Activated T-helper 17 cell treated with anti-CD3 and anti-CD28 coated beads, Interleukin-2, amount 50 U/mL, for 72 hours (primary cell): ENCODE measurements at places on chromosomes 4 and X. TPM values are rescaled to one million over a fixed set of nuclear protein-coding genes. Genes with fewer than 3 reads are reported as not detected.

- peak; percentile 14 for ATAC-seq
Observed at GRCh38 chr4:105145156-105145902, 1.3 kb upstream of the TET2 start.

- no peak for ATAC-seq
Observed at GRCh38 chr4:26619784-26620183, 35.9 kb downstream of the TBC1D19 start.

- ATAC-seq, result no peak
Observed at GRCh38 chrX:71170660-71171059, 26.0 kb downstream of the NLGN3 start.

- no peak for ATAC-seq
Observed at GRCh38 chrX:19924285-19924684, 36.9 kb upstream of the SH3KBP1 start.

- ATAC-seq, result no peak
Observed at GRCh38 chr4:153266988-153267387, 62.7 kb downstream of the TRIM2 start.

- no peak for ATAC-seq
Observed at GRCh38 chr4:152843481-152844090, 63.8 kb downstream of the ARFIP1 start.

- ATAC-seq, result no peak
Observed at GRCh38 chrX:68894142-68894512, 65.3 kb downstream of the EFNB1 start.

Gene GAGE12F
- total RNA-seq, result not detected

DNA sequence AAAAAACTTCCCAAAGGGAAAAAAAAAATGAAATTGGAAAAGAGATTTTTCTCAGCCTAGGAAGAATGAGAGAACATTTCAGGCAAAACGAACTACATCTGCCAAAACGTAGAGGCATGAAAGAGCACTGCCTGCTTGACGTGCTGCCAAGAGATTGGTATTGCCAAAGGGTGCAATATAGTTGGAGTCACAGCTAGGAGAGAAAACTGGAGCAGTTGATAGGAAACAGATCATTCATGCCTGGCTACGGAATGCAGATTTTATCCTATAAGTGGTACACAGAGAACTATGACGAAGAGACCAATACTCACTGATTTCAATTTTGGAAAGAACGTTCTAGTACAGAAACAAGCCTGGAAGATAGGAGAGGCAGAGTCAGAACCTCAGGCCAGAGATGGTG lies 68.4 kb upstream of the IQCM start:
- no peak for ATAC-seq

- no peak for ATAC-seq
Observed at GRCh38 chrX:115949900-115950822, 220.4 kb upstream of the AGTR2 start.

Gene EBP
- 213 TPM for total RNA-seq

DNA sequence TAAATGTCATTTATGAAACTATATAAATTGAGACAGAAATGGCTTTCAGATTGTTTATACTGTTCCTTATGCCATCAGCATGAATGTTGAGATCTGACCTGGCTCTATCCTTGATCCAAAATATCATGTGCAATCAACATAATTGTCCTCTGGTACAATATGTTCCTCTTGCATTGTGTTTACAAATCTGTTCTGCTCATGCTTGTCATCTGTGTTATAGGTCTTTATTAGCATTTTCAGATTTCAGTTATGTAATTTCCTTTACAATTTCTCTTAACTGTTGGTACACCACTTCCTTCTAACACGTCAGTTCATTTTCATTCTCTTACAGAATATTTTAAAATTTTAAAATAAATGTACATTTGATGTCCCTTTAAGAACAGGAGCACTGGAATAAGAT lies 1.6 kb downstream of the HPGD start:
- ATAC-seq, result no peak

- no peak for ATAC-seq
Observed at GRCh38 chr4:15689540-15689939, 7.9 kb downstream of the FAM200B start.

DNA sequence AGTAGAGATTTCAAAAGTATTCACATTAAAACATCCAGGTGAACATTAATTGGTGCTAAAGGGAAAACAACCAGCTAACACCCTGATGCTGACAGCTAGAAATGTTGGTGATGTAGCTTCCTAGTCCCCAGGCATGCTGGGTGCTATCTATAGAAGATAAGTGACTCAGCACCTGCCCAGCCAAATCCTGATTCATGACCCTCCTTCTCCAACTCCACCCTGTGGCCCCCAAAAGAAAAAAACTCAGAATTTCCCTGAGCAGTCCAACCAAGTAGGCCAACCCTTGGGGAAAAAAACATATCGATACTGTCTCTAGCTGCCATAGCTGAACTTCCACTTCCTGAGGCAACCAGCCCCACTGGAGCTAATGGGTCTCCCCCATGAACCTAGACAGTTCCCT lies 197.6 kb upstream of the KLF3 start:
- ATAC-seq, result no peak

Gene RTL3
- not detected for total RNA-seq

GRCh38 chr4:93346840-93347239 lies 481.7 kb upstream of the ATOH1 start:
- ATAC-seq, result no peak

DNA sequence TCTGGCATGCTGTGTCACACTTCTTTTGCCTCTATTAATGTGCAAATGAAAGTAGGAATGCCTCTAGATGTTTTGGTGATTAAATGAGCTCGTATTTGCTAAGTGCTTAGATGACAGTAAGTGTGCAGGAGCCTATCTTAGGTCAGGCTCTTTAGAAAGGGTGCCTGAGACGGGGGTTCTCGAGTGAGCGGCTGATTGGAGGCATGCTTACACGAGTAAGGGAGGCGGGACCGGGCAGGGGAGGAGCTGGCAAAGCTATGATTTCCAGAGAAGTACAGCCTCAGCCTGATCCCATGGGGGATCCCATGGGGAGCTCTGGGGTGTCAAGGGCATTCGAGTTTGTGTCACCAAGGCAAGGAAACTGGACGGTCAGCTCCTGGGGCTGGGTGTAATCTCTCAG lies 44.8 kb downstream of the CLDN34 start:
- no peak for ATAC-seq

DNA sequence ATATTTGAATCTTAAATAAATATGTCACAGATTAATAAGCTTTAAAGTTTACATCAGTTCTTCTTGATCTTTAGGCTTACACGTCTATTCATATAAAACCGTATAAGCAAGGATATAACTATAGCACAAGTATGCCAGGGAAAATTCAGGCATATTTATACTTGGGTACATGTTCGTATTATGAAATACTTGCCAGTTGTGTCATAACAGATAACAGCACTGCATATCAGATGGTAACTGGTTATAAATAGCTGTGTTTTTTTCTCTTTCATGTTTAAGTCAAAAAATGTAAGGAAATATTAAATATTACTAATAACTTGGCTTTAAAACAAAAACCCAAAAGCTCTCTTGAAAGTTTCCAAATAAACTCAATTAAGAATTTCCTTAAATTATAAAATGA lies 17.5 kb downstream of the BRWD3 start:
- no peak for ATAC-seq

DNA sequence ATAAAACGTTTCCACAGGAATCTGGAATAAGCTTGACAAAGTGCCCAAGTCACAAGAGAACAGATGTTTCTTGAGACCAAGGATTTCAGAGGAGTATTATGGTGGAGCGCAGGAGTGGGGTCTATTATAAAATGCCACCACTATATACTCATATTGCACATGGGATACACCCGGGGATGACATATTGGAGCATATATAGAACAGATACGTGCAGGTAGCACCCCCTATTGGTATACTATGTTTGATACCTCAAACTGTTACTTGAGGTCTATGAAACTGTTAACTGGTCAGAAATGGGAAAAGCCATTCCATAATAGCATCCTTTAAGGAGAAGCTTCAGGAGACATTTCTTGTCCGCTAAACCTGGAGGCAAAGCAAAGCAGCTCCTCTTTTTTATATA lies 86.0 kb downstream of the PCYT1B start:
- ATAC-seq, result peak; percentile 40

Gene PPP1R2C
- not detected for total RNA-seq

Gene DACH2
- not detected for total RNA-seq

DNA sequence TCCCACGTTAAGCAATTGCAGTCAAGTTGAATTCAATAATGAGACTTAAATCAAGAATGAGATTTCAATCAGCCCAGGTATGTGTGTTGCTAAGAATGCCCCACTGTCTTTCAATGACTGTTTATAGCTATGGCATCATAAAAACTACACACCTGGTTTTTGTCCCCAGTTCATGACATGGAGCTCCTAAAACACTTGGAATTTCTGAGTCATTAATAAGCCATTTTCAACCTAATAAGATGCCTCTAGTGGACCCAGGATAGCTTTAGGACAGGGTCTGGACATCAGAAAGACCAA lies 72.7 kb upstream of the STS start:
- no peak for ATAC-seq

DNA sequence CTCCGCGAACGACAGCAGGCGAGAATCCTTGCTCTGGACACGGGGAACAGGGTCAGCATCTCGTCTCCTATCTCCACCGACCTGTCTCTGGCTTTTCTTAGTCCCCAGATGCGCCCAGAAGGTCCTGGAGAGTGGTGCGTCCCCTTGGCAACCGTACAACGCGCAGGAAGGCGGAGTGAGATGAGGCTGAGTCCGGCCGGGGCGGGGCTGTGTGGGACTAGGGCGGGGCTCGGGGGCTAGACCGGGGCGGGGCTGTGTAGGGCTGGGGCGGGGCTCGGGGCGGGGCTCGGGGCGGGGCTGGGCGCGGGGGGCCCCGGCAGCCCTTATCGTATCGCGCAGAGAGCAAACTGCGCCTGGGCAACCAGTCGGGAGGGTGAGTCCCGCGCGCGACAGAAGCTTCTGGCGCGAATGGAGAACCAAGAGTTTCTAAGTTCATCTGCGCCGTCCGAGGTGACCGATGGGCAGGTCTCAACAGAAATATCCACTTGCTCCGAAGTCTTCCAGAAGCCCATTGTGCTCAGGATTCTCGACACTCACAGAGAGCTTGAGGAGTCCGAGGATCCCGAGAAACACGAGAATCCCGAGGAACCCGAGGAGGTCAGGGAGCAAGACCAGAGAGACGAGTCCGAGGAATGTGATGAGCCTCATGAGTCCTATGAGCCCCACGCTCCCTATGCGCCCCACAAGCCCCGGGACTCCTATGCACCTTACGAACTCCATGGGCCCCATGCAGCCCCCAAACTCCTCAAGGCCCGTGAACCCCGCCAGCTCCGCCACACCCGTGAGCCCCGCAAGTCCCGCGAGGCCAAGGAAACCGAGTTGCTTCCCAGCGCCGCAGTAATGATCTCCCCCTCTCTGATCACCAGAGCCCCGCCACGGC lies 24.9 kb downstream of the ARL9 start:
- ATAC-seq, result peak; percentile 99
